Hepatocyte (in vitro differentiated cells): ENCODE measurements at places on chromosomes 5 and 9.

DNA sequence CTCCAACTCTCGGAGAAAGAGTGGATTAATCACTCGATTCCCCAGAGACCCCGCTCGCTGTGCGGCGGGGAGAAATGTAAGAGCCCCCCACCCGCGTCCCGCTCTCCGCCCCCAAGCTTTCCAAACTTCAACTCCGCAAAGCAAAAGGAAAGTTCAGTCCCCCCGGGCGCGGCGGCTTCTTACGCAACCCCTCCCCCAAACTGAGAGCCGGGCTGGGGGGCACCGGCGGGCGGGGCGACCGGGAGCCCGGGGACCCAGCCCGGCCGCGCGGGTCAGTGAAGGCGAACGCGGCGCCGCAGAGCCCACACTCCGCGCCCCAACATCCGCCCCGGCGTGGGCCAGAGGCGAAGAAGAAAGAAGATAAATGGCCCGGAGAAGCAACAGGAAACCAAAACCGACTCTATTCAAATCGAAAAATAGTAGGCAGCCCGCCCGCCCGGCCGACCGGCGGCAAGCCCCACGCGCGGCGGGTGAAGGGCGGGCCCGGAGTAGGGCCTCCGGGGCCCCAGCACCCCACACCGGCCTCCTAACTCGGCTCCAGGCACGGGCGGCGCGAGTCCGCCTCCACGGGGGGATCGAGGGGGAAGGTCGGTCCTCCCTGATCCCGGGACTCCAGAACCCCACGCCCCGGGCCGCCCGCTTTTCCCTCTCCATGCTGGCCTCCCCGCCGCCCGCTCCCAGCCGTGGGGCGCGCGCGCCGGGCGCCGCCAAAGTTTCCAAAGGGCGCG, 720 bp downstream of the NOTCH1 start:
- peak overlapping the region; percentile 81 for H3K27ac ChIP-seq
- peaks cover 7% of the 10 kb centered on the region for H3K27me3 ChIP-seq
- H3K4me3 ChIP-seq = peak overlapping the region; percentile 77
- peaks cover 24% of the 10 kb centered on the region for H3K4me1 ChIP-seq
- H3K36me3 ChIP-seq = no peaks in the 10 kb centered on the region
- peak; percentile 51 for DNase-seq

- H3K4me1 ChIP-seq = peaks cover 8% of the 10 kb centered on the region
- no peaks in the 10 kb centered on the region for H3K36me3 ChIP-seq
- DNase-seq = no peak
Observed at GRCh38 chr9:110027671-110028081, 180.3 kb downstream of the C9orf152 start.

GRCh38 chr5:59326596-59326995, 566.9 kb downstream of the PDE4D start:
- H3K4me1 ChIP-seq = peaks cover 11% of the 10 kb centered on the region
- H3K27ac ChIP-seq = no peak overlapping the region

DNA sequence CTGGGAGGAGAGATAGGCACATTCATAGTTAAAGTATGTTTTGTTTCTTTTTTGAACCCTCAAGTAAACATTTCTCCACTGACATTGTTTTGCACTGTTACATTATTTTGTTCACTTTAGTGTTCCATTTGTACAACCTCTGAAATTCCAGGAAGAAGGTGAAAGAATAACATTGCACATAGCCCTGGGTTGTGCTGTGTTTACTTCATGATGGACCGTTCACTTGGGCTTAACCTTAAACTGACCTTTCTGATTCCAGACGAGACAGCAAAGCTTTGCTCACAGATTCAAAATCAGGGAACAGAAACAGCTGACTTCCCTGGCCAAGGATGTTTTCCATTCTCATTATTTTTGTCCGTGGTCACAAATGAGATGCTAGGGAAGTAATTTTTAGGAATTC, 42.8 kb upstream of the GDNF start:
- H3K27me3 ChIP-seq = no peaks in the 10 kb centered on the region
- H3K4me1 ChIP-seq = no peaks in the 10 kb centered on the region
- H3K36me3 ChIP-seq = no peaks in the 10 kb centered on the region
- no peak overlapping the region for H3K27ac ChIP-seq

- H3K27ac ChIP-seq = no peak overlapping the region
- no peaks in the 10 kb centered on the region for H3K27me3 ChIP-seq
- H3K36me3 ChIP-seq = no peaks in the 10 kb centered on the region
- no peak overlapping the region for H3K4me3 ChIP-seq
- no peaks in the 10 kb centered on the region for H3K4me1 ChIP-seq
Observed at GRCh38 chr9:127170652-127171051, 48.2 kb upstream of the ANGPTL2 start.

- peaks cover 8% of the 10 kb centered on the region for H3K27me3 ChIP-seq
- H3K27ac ChIP-seq = no peak overlapping the region
- no peaks in the 10 kb centered on the region for H3K36me3 ChIP-seq
- no peak overlapping the region for H3K4me3 ChIP-seq
Observed at GRCh38 chr5:170612256-170612678, 108.4 kb downstream of the KCNIP1 start.
